ENCODE measurements at places on chromosomes 7 and 10.

- DNase-seq = no peak
Measured at GRCh38 chr10:132708441-132708840, 77.5 kb downstream of the NKX6-2 start.

DNA sequence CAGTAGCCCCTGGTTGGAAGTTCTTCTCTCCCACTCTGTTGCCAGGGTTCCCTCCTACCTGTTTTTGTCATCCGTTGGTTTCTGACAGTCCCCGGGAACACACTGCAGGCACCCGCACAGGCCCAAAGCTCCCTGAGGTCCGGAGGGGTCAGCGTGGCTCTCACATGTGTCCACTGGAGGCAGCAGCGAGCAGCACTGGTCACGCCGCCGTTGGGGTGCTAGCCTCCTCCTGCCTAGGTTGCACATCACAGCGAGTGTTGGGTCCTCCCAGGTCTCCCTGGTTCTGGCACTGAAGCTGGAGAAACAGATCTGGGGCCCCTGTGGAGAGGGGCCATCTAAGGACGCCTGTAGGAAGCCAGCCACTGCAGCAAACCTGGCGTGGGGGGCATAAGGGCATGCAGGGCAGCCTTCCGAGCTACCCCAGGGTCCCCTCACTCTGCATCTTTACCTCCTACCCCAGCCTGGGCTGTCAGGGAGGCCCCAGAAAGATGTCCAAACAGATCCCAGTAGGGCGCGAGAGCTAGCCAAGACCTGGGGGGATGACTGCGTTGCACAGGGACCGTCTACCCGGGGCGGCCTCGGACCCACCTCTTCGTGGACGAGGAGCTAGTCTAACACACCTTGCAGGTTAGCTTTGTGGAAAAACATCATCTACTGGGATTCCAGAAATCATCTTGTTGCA is 28.9 kb downstream of the LRRC27 start:
- DNase-seq = no peak

GRCh38 chr10:55500931-55501559 is 700.0 kb upstream of the PCDH15 start:
- DNase-seq = no peak

DNA sequence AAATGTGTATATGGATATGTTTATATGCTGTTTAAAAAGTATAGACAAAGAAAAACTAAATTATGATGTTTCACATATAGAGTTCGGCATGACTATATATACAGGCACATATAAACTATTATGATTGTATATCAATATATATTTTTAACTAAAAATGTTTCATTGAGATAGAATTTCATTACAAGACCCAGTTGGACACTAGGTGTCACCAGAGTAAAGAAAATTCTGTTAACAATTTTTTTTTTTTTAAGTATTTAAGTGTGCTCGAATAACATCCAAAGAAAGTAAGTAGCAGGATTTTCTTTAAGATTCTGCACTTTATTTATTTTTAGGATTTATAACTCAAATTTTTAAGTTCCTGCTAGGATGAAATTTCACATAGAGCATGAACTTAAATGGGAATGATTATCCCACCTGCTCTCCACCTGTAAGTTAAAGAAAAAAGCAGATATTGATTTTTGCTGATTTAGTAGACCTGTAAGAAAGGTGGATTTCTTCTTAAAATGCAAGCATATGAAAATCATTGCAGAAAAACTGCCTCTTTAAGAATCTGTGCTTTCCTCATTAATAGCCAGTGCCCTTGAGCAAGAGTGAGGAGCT is 961.5 kb downstream of the PCDH15 start:
- DNase-seq = no peak

- no peak for DNase-seq
Measured at GRCh38 chr10:55509168-55509567, 708.1 kb upstream of the PCDH15 start.

DNA sequence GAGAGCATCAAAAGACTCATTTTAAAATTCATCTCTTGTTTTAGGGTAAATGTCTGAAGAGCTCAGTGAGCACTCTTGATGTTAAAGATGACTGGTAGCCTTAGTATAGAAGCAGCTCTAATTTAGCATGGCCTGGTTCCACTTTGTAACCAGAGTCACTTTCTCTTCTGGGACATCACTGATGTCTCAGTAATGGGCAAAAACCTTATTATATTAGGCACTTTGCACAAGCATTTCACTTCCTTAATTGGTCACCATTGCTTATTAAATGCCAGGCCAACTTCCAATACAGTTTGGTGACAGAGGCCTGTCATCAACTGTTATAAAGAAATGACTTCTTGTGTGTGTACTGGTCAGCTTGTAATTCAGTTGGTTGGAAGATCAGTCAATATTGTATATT is 53.0 kb downstream of the STEAP1B start:
- no peak for DNase-seq

DNA sequence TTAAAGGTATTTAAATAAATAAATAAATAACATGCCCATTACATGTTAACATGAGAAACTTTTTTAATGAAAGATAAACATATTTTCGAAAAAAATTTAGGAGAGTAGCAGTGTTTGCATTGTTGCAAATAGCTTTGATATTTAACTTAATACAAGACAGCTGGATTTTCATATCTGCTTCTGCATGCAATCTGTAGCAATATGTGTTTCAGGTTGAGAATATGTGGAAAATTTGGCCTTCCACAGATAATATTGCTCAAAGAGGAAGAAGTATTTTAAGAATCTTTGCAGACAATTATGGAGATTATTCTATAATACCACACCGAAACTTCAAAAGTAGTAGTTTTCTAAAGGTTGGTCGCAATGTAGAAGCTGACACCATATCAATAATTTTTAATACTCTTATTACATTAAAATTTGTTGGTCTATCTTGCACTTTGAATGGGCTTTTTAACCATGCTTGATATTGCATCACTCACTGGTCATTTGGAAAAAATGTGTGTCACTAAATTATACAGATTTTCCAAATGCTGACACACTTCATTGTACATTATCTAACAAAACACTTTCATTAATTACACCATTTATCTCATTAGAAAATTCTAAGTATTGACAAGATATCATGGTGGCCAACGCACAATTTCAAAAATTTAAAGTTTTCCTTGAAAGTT is 229.8 kb upstream of the HDAC9 start:
- DNase-seq = no peak

- DNase-seq = no peak
Measured at GRCh38 chr7:105202616-105203015, 186.1 kb downstream of the SRPK2 start.

- DNase-seq = no peak
Measured at GRCh38 chr7:92253251-92253650, 7.5 kb downstream of the ANKIB1 start.

- no peak for DNase-seq
Measured at GRCh38 chr10:77763453-77764430, 126.1 kb upstream of the KCNMA1 start.

- no peak for DNase-seq
Measured at GRCh38 chr7:136009488-136010079, 32.4 kb upstream of the MTPN start.

DNA sequence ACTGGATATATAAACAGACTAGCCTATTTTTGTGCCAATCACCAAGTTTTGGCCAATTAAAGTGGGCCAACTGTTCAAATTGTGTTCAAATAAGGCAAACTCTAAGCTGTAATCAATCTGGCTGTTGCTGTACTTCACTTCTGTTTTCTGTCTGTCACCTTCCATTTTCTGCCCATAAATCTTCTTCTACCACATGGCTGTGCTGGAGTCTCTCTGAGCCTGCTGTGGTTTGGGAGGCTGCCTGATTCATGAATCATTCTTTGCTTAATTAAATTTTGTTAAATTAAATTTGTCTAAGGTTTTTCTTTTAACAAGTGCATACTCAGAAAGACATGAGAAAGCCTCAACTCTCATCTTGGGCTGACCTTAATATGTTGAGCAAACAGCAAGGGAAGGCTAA is 172.6 kb upstream of the VIPR2 start:
- DNase-seq = no peak

GRCh38 chr10:83959328-83959727 is 180.0 kb upstream of the GHITM start:
- DNase-seq = no peak

DNA sequence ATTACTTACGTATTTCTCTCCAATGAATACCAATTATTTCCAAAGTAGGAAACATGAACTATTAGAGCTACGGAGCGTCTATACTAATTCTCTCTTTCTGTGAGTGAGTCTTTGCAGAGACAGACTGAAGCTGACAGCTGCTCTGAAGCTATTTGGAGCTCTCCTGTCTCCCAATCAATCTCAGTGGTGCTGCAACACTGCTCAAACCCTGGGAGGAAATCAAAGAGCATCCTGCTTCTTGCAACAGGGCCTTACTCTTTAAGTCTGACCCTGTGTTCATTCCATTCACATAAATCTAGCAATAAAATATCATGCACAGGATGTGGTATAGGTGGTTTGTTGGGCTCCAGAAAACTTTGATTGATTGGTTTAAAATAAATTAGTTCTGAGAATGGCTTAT is 685.7 kb upstream of the IGFBP3 start:
- DNase-seq = no peak

GRCh38 chr7:40824461-40824860 is 689.7 kb downstream of the SUGCT start:
- no peak for DNase-seq

GRCh38 chr10:73793456-73793855 is 8.1 kb downstream of the ZSWIM8 start:
- DNase-seq = no peak

- no peak for DNase-seq
Measured at GRCh38 chr10:61684894-61685507, 22.3 kb downstream of the CABCOCO1 start.

DNA sequence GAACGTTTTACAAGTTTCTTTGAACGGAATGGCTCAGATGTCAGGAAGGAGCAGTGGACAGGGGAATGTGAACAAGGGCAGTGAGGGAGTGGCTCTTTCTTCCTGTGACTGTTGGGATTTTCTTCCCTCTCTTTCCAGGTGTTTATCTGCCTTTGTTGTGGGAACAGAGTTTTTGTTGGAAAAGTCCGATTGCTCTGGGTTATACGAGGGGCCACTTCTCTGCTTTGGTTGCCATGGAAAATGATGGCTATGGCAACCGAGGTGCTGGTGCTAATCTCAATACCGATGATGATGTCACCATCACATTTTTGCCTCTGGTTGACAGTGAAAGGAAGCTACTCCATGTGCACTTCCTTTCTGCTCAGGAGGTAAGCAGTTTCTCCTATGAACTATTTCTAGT is 41.4 kb downstream of the ZRANB1 start:
- DNase-seq = no peak

DNA sequence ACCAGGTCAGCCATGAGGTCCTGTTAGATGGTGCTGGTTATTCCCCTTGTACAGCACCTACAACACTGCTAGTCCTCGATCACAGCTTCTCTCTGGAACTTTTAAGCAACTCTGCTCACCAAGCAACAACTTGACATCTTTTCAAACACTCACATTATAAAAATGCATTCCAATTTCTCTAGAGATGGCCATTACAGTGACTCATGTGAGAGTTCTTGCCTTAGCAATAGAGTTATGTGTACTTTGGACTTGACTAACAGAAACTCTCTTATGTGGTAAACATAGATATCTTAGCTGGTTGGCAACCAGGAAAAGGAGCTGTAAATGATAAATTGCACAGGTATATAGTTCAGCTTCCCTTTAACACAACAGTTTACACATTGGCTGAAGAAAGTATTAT is 122.2 kb downstream of the PDE1C start:
- no peak for DNase-seq

- DNase-seq = no peak
Measured at GRCh38 chr7:31114593-31115343, 62.7 kb downstream of the ADCYAP1R1 start.

- DNase-seq = no peak
Measured at GRCh38 chr7:138325434-138325833, 134.6 kb upstream of the TRIM24 start.

- no peak for DNase-seq
Measured at GRCh38 chr10:80260295-80261243, 28.9 kb downstream of the MAT1A start.

All from activated naive CD8-positive, alpha-beta T cell treated with anti-CD3 and anti-CD28 coated beads, Interleukin-2, amount 50 U/mL, for 16 hours (primary cell).